GM20000 (cell line): ENCODE measurements at places on chromosomes 3 and 15.

DNA sequence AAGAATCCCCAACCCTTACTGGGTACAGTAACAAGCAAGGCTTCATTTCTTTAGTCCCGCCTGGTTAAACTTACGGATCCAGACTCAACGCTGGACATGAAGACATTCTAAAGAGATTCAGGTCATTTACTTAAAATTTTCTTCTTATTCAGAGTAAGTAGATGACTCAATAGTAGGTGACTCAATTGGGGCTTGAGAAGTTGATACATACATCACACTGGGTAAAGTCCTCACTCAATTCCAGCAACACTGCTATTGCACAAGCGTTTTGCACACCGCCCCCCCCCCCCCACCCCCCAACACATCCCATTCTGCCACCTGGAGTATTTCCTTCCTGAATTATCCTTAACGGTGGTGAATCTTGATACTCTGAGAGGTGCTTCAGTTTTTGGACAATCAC is 610.0 kb downstream of the FOXP1 start:
- DNase-seq, result no peak

GRCh38 chr15:67064607-67065530 is 533 bp upstream of the SMAD3 start:
- peak; percentile 71 for DNase-seq

DNA sequence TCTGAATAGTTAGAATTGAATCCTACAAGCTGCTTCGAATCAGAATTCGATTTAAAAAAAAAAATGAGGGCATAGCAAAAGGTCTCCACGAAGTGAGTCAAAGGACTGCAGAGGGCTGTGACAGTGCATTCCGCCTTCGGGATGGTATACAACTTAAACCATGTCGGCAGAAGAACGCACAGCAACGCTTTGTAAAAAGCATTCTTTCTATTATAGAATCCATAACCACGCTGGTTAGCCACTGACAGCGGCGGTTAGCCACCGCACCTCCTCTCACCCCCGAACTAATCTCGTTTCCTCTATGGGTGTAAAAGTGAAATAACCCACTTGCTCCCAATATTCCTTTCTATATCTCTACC is 664 bp upstream of the PIK3CA start:
- DNase-seq, result no peak

GRCh38 chr3:194112120-194113106 is 23.5 kb upstream of the HES1 start:
- no peak for DNase-seq

GRCh38 chr3:50926868-50927267 is 252.1 kb downstream of the DOCK3 start:
- no peak for DNase-seq

DNA sequence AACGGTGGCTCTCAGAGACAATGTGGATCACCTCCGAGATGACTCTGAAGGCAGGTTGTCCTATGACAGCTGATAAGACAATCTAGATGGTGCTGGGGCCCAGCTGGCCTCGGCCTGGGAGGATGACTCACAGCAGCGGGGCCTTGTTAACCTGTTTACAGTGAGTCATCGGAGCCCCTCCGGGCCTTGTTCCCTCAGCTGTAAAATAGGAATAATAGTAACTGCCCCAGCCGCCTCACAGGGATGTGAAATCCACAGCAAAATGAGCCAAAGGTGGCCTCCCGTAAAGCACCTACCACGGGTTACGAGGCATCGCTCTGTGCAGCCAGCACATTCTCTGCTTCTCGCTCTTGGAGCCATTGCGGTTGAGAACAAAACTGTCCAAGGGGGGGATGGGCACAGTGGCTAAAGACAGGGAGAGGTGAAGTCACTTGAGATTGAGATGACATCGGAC is 88.6 kb upstream of the RASGRF1 start:
- no peak for DNase-seq

DNA sequence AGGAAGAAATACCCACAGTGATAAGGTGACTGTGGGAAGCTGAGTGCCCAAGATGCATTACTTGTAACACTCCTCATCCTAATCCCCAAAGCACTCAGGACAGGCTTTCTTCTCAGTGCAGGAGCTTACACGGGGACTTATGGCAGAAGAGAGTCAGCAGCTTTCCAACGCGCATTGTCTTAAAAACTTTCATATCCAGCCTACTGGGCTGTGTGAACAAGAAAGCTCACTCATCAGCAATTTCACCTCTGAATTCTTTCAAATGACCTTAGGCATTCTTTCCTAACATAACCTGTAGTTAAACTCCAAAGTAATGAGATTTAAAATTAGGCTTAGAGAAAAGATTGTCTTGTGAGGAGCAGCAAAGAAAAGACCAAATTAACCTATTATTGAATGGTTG is 132.3 kb downstream of the KCNAB1 start:
- DNase-seq, result no peak

- no peak for DNase-seq
These were observed 242.8 kb upstream of the TLE3 start for GRCh38 chr15:70340494-70340870.

DNA sequence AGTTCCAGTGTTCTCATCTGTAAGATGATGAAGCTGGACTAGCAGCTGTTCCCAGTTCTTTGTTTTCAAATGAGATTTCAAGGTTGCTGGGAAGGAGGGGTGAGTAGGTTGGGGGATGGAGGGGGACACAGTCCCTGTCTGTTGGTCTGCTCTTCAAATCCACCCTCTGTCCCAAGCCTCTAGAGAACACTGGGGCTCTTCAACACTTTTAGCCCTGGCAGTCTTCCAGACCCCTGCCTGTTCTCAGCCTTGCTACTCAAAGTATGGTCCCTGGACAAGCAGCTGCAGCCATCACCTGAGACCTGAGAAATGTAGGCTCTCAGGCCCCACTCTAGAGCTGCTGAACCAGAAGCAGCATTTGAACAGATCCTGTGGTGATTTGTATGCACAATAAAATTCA is 41.3 kb downstream of the NEK11 start:
- no peak for DNase-seq

- DNase-seq, result no peak
These were observed 26.9 kb upstream of the SEC62 start for GRCh38 chr3:169939751-169940150.

DNA sequence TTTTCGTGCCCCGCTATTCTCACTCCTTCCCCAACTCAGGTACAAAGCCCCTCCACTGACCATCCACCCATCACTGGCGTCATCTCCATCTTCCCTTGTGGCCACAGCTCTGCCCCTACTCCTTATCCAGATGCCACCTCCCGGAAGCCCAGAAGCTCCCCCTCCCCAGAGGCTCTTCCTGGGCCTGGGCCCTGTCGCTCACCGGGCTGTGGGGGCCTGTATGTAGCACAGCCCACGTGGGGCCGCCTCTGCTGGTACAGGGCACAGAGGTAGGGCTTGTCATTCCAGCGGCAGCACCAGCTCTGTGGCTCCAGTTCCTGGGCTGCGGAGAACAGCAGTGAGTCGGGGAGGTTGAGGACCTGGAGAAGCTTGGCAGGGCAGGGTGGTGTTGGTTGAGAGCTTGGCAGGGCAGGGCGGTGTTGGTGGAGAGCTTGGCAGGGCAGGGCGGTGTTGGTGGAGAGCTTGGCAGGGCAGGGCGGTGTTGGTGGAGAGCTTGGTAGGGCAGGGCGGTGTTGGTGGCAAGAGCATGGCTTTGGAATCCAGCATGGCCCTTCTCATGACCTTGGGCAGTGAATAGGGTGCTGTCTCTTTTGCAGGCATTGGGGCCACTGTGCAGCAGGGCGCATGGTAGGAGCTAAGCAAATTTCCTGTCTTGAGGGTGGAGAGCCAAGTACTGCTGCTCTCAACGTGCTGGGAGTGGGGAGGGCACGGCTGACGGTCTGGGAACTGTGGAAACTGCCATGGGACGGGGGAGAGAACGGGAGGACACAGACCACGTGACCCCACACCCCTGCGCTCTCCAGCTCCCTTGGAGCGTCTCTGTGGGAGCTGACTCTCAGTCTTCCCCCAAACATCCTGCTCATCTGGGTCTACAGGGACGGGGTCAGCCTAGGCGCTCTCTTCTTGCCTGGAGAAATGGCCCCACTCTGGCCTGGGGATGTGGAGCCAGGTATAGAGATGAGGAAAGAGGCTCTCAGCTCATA is 43.4 kb downstream of the MUC20 start:
- DNase-seq, result peak; percentile 16

DNA sequence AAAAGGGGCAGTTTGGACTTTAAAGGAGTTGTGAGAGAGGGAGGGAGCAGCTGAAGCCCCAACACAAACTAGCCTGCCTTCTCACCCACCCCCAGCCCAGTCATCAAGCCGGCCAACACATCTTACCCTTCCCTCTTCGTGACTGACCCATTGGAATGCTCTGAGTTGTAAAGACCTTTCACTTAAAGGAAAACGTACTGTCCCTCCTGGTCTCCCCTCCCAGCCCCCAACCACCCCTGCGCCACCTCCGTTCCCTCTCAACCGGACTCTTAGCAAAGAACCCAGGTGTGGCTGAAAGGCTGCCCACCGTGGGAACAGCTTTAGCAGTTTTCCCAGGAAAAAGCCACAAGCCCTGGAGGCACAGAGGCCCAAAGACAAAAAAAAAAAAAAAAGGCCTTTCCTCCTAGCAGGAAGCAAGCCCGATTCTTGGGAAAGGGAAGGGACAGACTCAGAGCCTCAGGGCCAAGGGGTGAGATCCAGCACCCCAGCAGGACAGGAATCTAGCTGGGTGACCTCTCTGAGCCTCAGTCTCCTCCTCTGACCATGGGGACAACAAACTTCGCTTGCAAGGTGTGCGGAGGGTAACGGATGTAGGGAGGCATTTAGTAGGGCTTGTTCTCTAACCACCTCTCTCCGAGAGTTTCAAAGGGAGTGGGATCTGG is 2.4 kb downstream of the CYP11A1 start:
- no peak for DNase-seq

GRCh38 chr3:13281507-13282357 is 138.4 kb downstream of the NUP210 start:
- no peak for DNase-seq

- no peak for DNase-seq
These were observed 91.4 kb downstream of the SMAD3 start for GRCh38 chr15:67156834-67157233.

DNA sequence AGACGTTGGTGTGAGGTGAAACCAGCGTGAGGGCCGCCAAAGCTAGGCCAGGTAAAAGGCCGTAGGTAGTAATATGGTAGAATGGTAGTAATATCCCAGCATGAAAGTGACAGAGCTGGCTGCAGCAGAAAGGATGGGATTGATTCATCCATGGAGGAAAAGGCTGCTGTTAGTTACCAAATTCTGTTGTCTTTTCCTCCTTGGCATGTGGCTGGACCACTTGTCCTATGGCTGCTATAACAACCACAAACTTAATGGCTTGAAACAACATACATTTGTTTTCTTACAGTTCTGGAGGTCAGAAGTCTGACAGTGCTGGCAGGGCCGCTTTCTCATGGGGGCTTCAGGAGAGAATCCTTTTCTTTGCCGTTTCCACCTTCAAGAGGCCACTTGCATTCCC is 47.8 kb upstream of the CHST2 start:
- no peak for DNase-seq

GRCh38 chr15:73894133-73894814 is 20.9 kb downstream of the TBC1D21 start:
- DNase-seq, result no peak

DNA sequence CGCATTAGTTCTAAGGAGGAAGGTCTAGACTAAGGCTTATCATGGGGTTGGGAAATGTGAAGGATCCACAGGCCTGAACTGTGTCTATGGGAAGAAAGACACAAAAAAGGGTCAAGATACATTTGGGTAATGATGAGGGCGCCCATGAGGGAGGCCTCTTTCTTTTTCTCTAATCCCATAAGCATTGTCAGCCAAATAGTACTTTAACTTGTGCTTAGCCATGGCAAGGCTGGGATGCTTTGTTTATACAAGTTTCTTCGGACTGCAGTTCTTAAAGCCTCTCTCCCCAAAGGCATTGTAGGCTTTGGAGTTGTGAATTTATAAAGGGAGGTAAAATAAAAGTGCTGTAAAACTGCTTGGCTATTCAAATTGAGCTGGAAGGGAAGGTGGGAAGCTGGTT is 23.4 kb downstream of the ARMC8 start:
- DNase-seq, result no peak

DNA sequence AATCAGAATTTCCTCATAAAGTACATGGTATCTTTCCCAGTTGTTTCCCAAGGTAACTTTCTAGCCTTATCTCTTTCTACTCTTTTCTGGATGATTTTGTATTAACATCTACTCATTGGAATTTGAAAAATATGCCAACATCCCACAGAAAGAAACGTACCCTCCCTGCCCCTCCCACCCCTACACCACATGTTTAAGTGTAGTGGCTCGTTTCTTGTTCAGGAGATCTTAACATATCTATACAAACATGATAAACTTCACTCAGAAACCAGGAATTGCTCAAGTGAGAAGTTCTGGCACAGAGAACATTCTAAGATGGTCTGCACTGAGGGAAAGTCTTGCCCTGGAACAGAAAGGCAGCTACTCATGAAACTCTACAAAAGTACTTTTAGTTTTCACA is 404.7 kb downstream of the SOX2 start:
- no peak for DNase-seq

- peak; percentile 65 for DNase-seq
These were observed 40.8 kb downstream of the ZBTB11 start for GRCh38 chr3:101635954-101636798.

GRCh38 chr3:183313351-183313750 is 60.3 kb downstream of the B3GNT5 start:
- no peak for DNase-seq

GRCh38 chr3:71441217-71441924 is 142.2 kb downstream of the FOXP1 start:
- no peak for DNase-seq

- DNase-seq, result no peak
These were observed 4.8 kb downstream of the SCN5A start for GRCh38 chr3:38644662-38645053.

GRCh38 chr3:27503526-27503925 is 19.3 kb upstream of the SLC4A7 start:
- no peak for DNase-seq

DNA sequence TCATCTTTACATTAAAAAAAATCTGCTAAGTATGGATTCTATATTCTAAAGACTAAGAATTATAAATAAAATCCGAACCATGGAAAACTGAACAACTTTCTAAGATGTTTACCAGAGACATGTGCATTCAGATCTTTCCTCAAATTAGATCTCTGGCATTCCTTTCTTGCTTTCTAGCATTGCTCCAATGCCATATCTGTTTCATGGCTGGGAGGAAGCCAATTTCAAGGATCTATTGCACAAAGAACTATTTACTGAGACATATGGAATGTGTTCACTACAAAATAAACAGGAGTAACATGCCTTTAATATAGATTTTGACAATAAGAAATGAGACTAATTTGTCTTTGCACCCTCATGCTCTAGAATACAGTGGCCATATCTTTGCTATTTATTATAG is 45.1 kb upstream of the NANOGP8 start:
- DNase-seq, result no peak
